ENCODE measurements at places on chromosomes 1 and 21. TPM values are rescaled to one million over a fixed set of nuclear protein-coding genes. Genes with fewer than 3 reads are reported as not detected.

TNNT2 gene
- polyA plus RNA-seq, result not detected

CAMK1G gene
- polyA plus RNA-seq, result 3.0 TPM

ATP1A4 gene
- polyA plus RNA-seq, result not detected

CCDC185 gene
- polyA plus RNA-seq, result not detected

ANGPTL3 gene
- not detected for polyA plus RNA-seq

KRTAP10-11 gene
- not detected for polyA plus RNA-seq

AIDA gene
- 26.6 TPM for polyA plus RNA-seq

DEPDC1 gene
- not detected for polyA plus RNA-seq

PFDN2 gene
- polyA plus RNA-seq, result 97.1 TPM

TAF5L gene
- 2.7 TPM for polyA plus RNA-seq

TNFSF4 gene
- polyA plus RNA-seq, result not detected

FGR gene
- not detected for polyA plus RNA-seq

SMIM12 gene
- 77.6 TPM for polyA plus RNA-seq

HSD3B2 gene
- not detected for polyA plus RNA-seq

ARHGEF19 gene
- not detected for polyA plus RNA-seq

CLCA4 gene
- polyA plus RNA-seq, result not detected

All from Purkinje cell (primary cell).